ENCODE measurements at places on chromosomes 12 and 14. TPM values are rescaled to one million over a fixed set of nuclear protein-coding genes. Genes with fewer than 3 reads are reported as not detected.

The ALDH1L2 gene
- total RNA-seq, result 4.3 TPM

The TBX3 gene
- 10.8 TPM for total RNA-seq

The MSI1 gene
- total RNA-seq, result 6.3 TPM

The SNRPF gene
- 21.5 TPM for total RNA-seq

The ACRBP gene
- 1.4 TPM for total RNA-seq

DNA sequence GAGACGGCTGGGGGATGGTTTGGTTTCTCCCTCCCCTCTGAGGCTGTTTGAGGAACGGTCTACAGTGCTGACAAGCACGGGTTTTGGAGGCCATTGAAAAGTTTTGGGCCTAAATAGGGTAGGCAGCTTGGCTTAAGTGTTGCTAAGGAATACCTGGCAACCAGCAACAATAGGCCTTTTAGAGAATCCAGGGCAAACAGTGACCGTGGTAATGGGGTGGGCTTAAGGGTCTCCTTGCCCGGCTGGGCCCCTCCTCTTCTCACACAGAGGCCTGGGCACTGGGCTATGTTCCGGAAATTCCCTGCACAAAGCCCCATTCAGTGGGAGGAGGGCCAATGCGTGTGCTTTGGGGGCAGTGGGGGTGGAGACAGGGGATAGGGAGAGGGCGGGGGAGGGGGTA, 55.4 kb downstream of the ASCL1 start:
- DNase-seq, result no peak

GRCh38 chr12:101697197-101697929, at the start of gene CHPT1:
Gene CHPT1 (plus strand): TSS chr12:101697640. CDS start chr12:101697862, 222 bp downstream.
- DNase-seq, result peak; percentile 88

DNA sequence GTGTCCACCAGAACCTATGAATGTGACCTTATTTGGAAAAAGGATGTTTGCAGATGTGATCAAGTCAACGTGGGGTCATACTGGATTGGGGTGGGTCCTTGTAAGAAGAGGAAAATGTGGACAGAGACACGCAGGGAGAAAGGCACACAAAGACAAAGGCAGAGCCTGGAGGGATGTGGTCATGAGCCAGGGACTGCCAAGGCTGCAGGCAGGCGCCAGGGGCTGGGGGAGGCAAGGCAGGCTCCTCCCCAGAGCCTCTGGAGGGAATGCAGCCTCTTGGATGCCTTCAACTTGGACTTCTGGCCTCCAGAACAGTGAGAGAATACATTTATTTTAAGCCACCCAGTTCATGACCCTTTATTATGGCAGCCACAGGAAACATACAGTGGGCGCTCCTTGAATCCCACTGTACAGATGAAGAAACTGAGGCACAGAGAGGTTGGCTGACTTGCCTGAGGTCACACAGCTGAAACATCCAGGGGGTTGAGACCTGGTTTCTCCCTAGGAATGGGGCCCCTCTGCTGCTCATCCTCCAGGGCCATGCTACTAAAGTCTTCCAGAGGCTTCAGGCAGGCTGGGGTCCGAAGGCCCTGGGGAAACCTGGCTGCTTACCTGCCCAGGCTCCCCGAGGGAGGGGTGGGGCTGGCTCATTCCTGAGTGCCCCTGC, 99.7 kb downstream of the RFLNA start:
- DNase-seq, result no peak

GRCh38 chr12:129296671-129297070, 443.4 kb downstream of the GLT1D1 start:
- no peak for DNase-seq

DNA sequence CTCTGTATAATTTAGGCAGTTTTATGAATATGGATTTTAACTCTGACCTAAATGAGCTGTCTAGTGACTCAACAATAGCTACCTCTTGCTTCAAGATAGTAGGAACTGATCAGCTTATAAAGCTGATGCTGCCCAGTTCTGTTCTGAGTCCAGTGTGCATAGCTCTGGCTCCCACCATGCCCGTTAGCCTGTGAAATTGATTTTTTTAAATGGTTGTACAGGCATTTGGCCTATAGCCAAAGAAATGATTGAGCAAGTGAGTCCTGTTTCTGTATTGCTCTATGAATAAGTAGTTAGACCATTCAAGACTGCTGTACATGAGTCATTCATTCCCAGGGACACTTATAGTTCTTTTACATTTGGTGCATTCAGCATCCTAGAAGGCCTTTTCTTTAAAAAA, 36.4 kb downstream of the SAMD4A start:
- no peak for DNase-seq

DNA sequence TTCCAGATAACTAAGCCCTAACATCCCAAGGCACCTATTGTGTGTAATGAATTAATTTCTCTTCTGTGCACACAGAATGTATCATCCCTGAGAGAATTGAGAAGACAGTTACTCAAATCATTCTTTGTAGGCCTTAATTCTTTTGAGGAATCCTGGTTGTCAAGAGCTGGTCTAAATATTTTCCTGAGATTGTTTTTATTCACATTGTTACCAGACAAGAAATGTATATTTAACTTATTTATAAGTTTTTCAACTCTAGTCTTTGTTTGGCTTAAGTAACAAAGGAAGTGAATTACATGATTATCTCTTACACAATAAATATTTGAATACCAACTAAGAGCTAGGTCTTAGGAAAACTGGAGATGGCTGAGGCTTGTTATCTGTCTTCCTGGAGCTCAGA, 169.4 kb downstream of the DACT1 start:
- no peak for DNase-seq

DNA sequence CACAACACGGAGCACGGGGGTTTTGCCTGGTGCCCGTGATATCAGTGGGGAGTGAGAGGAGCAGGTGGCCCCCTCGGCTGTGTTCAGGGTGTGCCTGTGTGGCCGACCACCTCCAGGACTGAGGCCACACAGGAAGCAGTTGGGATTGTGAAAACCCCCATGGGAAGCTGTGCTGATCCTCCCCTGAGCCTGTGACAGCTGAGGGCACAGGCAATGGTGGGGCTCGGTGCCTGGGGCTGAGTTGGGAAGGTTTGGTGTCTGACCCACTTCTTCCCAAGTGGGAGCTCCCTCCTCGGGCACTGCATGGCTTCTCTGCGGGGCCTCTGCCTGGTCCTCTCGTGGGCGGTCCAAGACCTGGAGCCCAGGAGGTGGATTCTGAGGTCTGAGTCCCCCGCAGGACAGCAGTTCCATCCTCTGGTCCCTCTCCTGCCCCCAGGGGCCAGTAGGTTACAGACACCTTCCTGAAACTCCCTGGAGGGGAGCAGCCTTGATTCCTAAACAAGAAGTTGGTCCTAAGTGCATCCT, 17.9 kb downstream of the PACS2 start:
- DNase-seq, result no peak

GRCh38 chr14:32679927-32680612, 258.6 kb upstream of the NPAS3 start:
- DNase-seq, result no peak

DNA sequence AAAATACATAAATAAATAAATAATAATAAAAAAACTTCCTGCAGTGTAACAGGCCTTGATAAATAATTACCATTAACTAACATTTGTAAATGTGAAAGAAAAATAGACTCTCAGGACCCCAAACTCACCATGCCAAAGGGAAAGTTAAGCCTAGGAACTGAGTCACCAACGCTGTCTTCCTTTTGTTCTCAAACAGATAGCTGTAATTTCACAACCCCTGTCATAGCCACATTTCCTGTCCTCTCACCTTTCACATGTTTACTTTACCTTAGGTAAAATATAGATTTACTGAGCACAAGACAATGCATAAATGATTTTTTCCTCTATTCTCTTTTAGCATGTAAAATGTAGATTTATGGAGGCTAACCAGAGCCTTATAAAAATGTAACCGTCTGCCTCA, 35.9 kb upstream of the CHST11 start:
- no peak for DNase-seq

- DNase-seq, result no peak
Measured at GRCh38 chr12:52808573-52809160, 5.2 kb downstream of the KRT4 start.

DNA sequence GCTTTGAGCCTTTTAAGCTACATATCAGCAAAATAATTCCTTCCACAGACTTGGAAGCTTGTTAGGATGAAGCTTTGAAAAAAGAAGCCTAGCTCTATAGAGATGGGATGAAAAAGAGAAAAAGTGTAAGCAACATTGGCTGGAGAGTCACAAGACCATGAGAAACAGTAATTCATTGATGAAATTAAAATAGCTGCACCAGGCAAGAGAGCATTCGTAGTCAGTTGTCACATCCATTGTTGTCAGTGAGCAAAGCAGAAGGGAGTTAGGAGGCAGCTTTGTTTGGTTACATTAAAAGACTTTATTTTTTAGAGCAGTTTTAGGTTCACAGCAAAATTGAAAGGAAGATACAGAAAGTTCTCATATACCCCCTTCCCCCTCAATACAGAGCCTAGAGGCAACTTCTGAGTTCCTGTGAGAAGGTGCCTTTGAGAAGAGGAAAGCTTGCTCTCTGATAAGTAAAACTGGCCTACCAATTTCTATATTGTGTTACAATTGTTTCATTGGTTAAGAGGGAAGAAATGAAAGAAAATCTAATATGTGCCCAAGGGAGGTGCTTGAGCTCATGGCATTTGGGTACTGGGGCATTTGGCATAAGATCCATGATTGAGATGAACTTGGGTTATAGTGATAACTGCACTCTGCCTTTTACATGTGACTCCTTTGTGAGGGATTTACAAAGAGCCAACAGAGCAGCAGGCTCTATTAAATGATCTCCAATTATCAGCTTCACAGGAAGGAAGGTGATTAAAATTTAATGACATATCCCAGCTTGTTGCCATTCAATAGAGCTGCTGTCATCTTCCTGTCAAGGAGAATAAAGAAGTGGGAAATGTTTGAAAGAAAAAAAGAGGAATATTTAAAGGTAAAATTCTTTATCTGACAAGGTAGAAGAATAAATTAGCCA, 361.3 kb upstream of the TMTC1 start:
- no peak for DNase-seq

GRCh38 chr12:12423367-12423766, 66.5 kb downstream of the BORCS5 start:
- DNase-seq, result no peak

GRCh38 chr14:61379639-61380184, 58.3 kb downstream of the PRKCH start:
- DNase-seq, result no peak

DNA sequence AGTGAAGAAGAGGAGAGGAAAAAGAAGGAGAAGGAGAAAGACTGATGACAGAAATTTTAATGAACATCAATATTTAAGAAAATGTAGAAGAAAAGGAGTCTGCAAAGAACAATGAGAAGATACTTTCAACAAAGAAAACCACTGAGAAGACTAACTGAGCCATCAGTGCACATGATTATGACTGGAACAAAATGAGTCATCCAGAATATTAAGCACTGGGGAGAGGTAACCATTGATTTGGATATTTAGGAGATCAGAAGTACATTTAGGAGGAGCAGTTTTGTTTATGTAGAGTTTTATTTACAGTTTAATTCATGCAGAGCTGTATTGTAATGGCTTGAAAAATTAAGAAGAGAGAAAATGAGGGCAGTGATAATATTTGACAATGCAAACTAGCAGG, 159.1 kb downstream of the C12orf50 start:
- DNase-seq, result no peak

DNA sequence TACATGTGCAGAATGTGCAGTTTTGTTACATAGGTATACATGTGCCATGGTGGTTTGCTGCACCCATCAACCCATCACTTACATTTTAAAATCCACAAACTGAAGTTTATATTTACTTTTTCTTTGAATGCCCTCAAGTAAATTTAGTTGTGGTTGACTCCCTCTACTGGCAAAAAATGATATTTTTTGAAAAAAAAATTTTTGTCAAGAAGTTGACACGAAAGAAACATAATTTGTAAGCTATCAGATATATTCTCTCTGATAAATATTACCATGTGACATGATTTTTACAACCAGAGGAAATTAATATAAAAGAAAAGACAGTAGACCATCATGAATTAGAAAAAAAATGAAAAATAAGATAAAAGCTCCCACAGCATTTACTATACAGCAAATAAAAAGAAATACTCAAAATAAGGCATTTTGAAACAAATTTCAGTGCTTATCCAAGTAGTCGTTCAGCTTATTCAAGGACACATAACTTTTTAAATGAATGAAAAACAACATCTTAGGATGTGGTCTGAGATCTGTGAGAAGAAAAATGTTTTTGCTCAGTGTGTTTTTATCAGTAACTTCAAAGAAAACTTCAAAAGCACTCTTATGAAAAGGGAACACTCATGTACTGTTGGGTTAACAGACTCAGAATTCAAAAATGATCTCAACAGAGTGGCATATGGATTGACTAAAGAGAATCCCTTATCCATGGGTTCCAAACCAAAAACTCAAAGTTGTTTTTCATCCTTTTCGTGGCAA, 30.0 kb upstream of the GRIP1 start:
- DNase-seq, result no peak

DNA sequence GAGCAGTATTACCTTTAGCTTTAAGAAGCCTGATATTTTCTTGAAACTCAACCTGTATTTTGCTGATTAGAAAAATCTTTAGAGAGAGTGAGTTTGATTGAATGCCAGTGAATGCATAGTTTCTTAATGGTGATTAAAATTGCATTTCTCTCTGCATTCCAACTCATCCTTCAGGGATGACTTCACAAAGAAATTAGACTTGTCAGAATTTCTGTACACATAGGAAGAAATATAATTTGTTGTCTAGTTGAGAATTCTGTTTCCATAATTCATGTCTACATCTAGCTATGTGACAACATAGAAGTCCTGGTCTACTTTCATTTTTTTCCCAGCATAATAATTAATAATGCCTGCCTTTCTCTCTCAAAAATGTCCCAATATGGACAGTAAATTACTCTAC, 136.6 kb downstream of the OTOGL start:
- DNase-seq, result no peak

DNA sequence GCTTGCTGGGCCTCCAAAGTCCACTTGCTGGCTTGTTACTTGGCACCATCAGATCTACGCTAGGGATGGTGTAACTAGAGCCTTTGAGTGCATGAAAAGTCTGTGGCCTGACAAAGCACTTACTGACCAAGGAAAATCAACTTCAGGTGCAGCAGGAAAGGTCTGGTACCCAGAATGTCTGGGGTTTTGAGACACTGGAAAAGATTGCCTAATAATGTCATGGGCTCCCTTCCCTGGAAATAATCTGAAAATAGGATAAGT, 106.7 kb downstream of the ZFP36L1 start:
- no peak for DNase-seq

DNA sequence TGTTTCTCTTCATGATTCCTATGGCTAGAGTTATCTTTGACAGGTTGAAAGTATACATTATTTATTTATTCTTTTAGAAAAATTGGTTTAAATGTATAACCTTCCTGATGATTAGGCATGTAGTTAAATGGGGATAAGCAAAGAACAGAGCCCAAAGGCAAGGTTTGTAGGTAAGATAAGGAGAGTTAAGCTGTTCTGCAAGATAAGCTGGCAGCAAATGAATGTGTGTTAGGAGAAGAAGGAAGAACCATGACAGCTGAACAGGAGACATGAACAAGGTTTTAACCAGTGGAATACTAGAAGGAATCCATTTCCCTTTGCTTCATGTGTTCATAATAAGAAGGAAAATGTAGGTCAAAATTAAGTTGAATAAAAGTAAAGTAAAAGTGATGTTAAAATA, 1330.1 kb upstream of the USP15 start:
- DNase-seq, result no peak

DNA sequence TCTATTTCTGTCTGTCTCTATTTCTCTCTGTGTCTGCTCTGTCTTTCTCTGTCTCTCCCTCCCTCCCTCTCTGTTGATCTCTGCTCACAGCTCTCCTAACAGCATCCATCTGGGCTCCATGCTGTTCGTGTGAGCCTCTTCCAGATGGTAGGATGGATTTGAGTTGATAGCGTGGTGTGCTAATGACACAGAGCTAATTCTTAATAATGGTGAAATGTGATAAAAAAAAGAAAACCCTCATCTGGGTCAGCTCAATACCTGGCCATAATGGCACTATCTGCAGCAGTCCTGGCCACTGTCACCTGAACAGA, 96.4 kb downstream of the AACS start:
- no peak for DNase-seq

Data from mucosa of descending colon (tissue), 3 donors.